ENCODE measurements at places on chromosomes 12 and 14. TPM values are rescaled to one million over a fixed set of nuclear protein-coding genes. Genes with fewer than 3 reads are reported as not detected.

The CACNA1C gene
- not detected for polyA plus RNA-seq

GRCh38 chr12:89945123-89945522 lies 236.5 kb upstream of the ATP2B1 start:
- no peak for DNase-seq

DNA sequence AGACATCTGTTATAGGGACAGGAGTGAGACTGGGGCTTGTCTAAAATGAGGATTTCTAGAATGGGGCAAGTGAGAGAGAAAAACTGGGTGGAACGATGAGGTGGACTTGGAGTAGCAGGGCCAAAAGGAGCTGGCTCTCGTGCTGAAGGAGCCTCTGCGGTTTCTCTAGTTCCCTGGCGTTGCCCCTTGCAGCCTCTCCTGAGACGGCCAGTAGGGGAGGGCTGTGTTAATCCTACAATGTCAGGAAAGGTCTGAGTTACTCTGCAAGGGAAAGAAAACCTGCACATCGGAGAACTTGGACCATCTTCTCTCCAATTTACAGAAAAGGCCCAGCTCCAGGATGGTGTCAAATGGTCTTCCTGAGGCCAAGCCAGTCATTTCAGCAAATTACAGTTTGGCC lies 963.8 kb upstream of the FLRT2 start:
- no peak for DNase-seq

DNA sequence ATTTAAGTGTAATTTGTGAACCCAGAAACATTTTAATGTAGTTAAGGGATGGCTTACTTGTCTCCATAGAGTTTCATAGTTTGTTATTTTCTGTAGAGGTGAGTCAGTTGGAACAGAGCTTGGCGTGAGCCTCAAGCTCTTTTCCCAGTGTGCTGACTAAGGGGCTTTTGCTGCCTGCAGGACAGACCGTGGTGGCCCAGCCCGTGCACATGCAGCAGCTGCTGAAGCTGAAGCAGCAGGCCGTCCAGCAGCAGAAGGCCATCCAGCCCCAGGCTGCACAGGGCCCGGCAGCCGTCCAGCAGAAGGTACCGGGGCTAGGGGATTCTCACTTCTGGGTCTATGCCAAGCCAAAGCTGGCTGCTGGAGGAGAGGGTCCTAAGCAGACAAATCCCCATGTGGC lies 76.9 kb downstream of the DDX51 start:
- no peak for DNase-seq

GRCh38 chr12:113647048-113647447 lies 175.4 kb upstream of the LHX5 start:
- DNase-seq: no peak

GRCh38 chr12:46521145-46521544 lies 148.6 kb upstream of the SLC38A2 start:
- no peak for DNase-seq

The HNRNPA1 gene
- 1,061 TPM for polyA plus RNA-seq

The C14orf180 gene
- not detected for polyA plus RNA-seq

The NEUROD4 gene
- not detected for polyA plus RNA-seq
